Fibroblast of skin of right biceps (primary cell): ENCODE measurements at places on chromosomes 12 and 14.
A peak's percentile ranks its signal among the peaks of the same experiment; 100 is the strongest.

DNA sequence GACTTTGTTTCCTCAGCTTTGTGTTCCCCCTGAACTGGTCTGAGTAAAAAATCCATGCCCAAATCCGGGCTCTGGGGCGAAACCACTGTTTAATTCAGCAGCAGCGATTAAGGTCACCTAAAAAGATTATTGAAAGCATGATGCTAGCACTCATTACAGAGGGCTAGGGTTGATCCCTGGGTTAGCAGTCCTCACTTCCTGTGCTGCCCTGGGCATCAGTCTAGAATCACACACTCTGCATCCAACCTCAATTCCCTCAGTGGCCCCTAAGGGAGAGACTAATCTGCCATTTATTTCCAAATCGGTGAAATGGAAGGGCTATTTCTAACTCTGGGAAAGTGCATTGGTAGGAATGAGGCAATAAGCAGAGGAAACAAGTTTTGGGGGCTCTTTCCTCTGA, 107.2 kb downstream of the BTG1 start:
- no peak for DNase-seq

GRCh38 chr14:96130854-96131253, 73.8 kb upstream of the BDKRB2 start:
- DNase-seq = peak; percentile 28

GRCh38 chr12:67742461-67742860, 93.9 kb downstream of the DYRK2 start:
- DNase-seq = peak; percentile 75

- DNase-seq = no peak
Measured at GRCh38 chr12:16602412-16602811, 3.5 kb downstream of the LMO3 start.

DNA sequence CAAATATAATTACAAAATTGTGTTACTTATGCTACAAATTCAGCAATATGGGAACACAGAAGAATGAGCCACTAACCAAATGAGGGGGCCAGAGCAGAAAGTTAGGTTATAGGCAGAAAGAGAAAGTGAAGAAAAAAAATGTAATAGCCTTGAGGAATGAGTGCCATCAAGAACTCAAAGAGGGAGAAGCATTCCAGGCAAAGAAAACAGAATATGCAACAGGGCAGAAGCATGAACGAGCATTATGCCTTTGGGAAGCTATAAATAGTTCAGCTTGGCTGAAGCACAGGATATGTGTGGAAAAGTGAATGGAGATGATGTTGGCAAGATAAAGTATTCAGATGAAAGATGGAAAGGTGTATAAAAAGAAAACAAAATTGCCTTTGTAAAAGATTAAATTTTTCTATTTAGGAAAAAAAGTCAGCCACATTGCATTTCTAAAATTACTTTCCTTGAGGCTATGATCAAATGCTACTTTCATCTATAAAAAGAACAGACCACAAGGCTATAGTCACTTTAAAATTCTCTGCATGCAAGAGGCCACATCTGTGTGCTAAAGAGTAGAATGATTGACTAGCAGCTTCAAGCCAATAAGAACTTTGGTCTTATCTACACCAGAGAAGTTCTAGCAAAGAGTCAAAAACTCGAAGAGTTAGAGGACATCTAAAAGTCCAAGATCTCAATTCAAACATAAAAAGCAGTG, 193.6 kb upstream of the GARIN6 start:
- no peak for DNase-seq

- DNase-seq = no peak
Measured at GRCh38 chr14:31292937-31293616, 85.5 kb upstream of the HECTD1 start.
